ENCODE measurements at places on chromosomes 5 and 9.

DNA sequence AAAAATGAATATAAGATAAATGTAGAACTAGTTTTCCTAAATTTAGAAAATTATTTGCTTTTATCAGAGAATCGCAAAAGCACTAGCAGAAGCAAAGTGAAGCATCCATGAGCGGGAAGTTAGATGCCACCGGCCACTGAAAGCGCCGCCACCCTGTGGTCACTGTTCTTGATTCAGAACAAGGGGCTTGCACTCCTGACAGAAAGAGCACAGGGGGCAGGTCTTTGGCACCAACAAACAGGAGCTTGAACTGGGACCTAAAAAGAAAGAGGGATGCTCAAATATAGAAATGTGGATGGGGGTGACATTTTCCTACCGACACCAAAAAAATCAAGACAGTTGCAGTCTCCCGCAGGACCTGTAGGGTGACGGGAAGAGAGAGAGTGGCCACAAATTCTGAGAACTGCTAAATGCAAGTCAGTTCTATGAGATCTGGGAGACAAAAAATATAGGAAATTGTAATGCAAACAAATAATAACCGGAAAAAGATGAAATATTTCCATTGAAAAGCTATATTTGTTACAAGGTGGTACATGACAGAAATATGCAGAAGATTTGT lies 144.3 kb downstream of the CDH12 start:
- no peak for DNase-seq

DNA sequence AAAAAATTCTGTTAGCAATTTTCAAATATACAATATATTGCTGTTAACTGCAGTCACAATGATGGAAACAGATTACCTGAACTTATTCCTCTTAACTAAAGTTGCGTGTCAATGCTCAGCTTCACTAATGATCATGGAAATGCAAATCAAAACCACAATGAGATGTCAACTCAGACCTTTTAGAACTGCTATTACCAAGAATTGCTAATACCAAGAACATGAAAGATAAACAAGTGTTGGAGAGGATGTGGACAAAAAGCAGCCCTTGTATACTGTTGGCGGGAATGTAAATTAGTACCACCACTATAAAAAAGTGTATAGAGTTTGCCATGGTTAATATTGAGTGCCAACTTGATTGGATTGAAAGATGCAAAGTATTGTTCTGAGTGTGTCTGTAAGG lies 1409.7 kb upstream of the CDH18 start:
- no peak for DNase-seq

GRCh38 chr5:10434392-10434791 lies 7.3 kb upstream of the ROPN1L start:
- no peak for DNase-seq

- no peak for DNase-seq
These were observed 38.9 kb downstream of the ACO1 start for GRCh38 chr9:32423371-32423770.
